ENCODE measurements at places on chromosomes 2 and 18.

GRCh38 chr2:11947956-11948355 lies 201.5 kb downstream of the LPIN1 start:
- DNase-seq = no peak

DNA sequence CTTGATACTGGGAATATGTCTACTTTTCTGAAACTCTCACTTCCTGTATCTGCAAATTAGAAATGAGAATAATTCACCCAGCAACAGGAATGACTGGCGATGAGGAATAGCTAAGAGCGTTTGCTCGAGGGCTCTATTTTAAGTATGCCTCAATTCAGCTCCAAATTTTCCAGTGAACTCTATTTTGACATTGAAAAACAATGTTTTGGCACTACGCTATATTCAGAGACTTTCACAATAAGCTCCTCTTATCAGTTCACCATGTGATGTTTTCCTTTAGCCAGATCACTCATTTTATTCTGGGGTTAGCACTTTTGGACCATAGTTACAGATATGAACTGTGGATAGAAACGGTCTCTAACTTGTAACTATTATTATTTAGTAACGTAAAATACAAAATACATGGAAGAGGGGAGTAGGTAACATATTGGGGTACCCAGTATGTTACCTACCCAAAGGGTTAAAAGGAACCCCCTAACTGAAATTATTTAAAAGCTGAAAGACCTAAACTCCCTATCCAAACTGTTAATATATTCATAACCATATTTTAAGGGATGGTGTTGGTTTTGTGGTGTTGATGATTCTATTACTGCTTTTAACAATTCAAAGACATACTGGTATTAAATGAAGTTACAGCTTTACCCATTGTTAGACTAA lies 28.1 kb downstream of the SLC40A1 start:
- no peak for DNase-seq

GRCh38 chr18:79971211-79971952 lies 6.9 kb downstream of the HSBP1L1 start:
- DNase-seq = no peak

GRCh38 chr18:13218368-13218991 lies at the start of gene LDLRAD4:
LDLRAD4 (plus strand) TSS chr18:13218760.
- no peak for DNase-seq

DNA sequence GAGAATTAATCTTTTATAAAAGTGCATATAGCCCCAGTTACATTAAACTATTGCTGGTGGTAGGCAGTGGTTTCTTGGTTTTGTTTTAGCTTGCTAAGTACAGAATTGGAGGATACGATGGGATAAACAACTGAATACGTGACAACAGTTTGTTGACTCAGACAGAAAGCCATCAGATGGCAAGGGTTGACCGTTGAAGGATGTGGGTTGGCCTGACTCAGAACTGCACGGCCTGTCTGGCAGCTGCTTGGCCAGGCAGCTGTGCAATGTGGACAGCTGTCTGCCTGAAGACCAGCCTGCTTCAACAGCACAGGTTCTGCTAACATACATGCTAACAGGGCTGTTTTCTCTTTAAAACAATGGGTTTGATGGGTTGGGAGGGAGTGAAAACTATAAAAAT lies 46.6 kb downstream of the PRKRA start:
- DNase-seq = no peak

DNA sequence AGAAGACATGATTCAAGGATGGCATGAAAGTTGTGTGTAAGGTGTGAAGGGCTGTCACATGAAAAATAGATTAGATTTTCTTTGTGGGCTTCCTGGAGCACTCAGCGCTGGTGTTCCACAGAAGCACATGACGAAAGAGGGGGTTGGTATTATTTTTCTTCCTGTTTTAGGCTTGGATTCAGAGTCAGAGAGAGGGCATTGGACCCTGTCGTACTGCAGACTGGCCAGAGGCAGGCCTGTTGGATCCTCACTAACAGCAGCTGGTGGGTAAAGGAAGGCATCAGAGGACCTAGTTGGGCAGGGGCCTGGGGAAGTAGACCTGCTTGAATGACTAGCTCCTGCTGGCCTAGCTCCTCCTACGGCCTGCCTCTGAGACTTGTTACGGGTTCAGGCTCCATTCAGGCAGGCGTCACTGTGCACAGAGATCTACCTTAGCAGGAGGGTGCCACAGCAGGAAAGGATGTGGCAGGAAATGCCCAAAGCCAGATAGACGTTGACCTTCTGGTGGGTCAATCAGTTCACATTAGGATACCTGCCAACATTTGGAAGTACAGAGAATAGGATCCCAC lies 13.1 kb downstream of the CTLA4 start:
- no peak for DNase-seq

DNA sequence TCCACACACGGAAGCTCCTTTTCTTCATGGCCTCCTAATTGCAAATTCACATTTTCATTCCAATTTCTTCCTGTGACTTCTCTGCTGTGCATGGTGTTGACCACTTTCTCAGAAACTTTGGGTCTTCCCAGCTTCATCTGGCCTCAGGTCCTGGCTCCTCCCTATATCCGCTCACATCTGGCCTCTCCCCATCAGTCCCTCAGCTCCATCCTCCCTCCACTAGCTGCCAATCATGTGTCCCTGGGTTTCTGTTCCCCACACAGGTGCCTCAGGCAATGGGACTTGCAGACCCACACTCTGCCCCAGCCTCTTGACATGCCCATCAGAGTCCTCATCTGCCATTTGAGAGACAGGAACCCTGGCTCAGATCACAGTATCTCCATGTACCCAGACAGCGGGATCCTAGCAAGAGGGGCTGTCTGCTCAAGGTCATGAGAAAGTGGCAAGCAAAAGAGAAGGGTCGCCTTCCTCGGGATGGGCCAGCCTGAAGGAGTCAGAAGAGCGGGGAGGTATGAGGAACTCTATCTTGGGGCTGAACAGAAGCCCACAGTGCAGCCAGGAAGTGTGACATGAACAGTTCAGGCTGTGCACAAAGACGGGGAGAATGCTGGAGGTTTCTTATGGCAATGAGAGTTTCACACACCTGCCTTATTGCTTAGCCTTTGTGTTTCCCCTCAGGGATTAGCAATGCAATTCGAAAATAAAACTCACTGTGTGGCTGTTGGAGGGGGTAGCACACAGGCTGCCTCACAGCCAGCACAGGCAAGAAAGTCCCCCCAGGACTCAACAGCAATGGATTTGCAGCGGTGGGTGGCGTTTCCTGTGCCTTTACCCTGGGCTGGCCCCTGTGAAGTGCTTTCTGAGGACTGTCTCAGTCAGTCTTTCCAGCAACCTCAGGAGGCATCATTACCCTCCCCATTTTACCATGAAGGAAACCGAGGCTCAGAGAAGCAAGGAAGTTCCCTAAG lies 69.5 kb downstream of the COPS8 start:
- no peak for DNase-seq

DNA sequence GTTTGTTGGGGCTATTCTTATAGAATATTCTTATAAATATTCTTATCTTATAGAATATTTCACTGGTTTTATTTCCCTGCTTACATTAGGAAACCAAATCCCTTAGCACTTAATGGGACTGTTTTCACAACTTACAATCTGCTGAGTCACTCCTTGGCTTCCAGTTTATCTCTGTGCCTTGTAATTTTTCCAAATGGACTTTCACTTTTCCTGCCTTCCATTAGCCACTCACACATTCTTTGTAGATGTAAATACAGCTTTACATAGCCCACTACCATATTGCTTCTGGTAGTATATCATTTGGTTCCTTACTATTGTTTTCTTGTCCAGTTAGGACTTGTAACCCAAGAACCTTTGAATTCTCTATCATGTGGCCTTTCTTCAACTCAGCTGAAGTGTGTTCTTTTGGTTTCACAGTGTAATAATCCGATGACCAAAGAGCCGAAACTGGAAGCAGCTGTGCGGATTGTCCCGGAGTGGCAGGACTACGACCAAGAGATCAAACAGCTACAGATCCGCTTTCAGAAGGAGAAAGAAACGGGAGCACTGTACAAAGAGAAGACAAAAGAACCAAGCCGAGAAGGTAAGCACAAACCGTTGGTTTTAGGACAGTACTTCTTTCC lies 96.1 kb downstream of the UGGT1 start:
- DNase-seq = no peak

DNA sequence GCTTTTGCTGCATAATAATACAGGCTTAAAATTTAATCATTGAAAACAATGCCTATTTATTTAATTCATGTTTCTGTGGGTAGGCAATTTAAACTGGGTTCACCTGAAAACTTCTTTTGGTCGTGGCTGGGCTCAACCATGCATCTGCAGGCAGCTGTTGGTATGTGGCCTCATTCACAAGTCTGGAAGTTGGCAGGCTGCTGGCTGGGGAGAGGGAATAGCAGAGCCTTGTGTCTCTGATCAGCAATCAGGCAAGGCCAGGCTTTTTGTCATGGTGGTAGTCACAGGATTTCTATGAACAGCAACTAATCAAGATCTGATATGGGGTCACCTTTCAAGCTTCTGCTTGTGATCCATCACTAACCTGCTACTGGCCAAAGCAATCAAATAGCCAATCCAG lies 130.1 kb upstream of the KCNJ3 start:
- DNase-seq = no peak

DNA sequence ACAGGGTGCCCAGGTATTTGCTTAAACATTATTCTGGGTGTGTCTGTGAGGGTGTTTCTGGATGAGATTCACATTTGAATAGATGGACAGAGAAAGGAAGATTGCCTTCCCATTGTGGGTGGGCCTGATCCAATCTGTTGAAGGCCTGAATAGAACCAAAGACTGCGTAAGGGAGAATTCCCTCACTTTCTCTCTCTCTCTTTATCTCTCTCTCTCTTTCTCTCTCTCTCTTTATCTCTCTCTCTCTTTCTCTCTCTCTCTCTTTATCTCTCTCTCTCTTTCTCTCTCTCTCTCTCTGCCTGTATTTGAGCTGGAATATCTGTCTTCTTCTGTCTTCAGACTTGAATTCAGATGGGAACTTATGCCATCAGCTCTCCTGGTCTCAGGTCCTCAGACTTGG lies 148.4 kb downstream of the FAM124B start:
- no peak for DNase-seq

GRCh38 chr2:126877041-126877440 lies 21.6 kb upstream of the TEX51 start:
- DNase-seq = no peak

DNA sequence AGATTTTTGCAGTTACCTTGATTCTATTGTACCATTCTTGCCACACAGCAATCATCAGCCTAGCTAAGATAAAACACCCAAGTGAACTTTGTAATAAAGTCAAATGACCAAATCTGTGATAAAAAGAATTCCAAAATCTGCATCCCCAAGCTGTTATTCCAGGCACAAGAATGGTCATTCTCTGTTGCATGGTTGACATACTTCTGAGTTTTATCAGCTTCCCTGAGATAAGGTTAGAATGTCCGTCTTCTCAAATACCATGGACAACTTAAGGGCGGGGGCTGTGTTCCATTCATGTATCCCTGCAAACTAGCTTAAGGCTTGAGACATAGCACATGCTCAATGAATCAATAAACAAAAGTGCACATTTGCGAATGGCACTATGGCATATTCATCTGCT lies 8.1 kb upstream of the BMP10 start:
- no peak for DNase-seq
